ENCODE measurements at places on chromosomes 1 and 21. TPM values are rescaled to one million over a fixed set of nuclear protein-coding genes. Genes with fewer than 3 reads are reported as not detected.

ADGRL4 gene
- 30.6 TPM for total RNA-seq

FBLIM1 gene
- total RNA-seq, result 75.1 TPM

ZYG11A gene
- total RNA-seq, result not detected

COL11A1 gene
- total RNA-seq, result not detected

All from left cardiac atrium (tissue), 4 donors.